ENCODE measurements at places on chromosomes 6 and 20. TPM values are rescaled to one million over a fixed set of nuclear protein-coding genes. Genes with fewer than 3 reads are reported as not detected.

GRCh38 chr20:7285918-7286556, 518.6 kb downstream of the BMP2 start:
- H3K27ac ChIP-seq, result no peak overlapping the region
- no peaks in the 10 kb centered on the region for H3K36me3 ChIP-seq
- H3K27me3 ChIP-seq, result no peaks in the 10 kb centered on the region

GRCh38 chr6:38320843-38321242, 318.9 kb downstream of the BTBD9 start:
- H3K27me3 ChIP-seq, result no peaks in the 10 kb centered on the region
- no peaks in the 10 kb centered on the region for H3K36me3 ChIP-seq
- no peaks in the 10 kb centered on the region for H3K4me1 ChIP-seq

DNA sequence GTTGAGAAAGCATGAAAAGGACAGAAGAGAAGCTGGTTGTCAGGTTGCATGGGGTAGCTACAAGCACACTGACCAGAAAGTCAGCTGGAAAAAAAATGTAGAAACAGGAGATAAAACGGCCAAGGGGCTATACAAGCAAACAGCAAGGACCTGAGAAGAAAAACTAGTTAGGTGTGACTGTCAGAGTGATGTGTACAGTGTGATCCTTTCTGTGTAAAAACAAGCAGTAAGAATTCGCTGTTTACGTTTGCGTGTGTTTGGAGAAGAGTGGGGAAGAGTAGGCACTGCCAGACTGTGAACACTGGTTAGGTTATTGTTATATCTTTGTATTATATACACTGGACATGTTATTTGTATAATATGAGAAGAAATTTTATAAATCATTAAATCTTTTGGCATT, 28.1 kb downstream of the PTPN1 start:
- no peak overlapping the region for H3K27ac ChIP-seq
- peaks cover 50% of the 10 kb centered on the region for H3K4me1 ChIP-seq
- no peaks in the 10 kb centered on the region for H3K27me3 ChIP-seq
- H3K36me3 ChIP-seq, result no peaks in the 10 kb centered on the region
- no peak overlapping the region for H3K4me3 ChIP-seq

DNA sequence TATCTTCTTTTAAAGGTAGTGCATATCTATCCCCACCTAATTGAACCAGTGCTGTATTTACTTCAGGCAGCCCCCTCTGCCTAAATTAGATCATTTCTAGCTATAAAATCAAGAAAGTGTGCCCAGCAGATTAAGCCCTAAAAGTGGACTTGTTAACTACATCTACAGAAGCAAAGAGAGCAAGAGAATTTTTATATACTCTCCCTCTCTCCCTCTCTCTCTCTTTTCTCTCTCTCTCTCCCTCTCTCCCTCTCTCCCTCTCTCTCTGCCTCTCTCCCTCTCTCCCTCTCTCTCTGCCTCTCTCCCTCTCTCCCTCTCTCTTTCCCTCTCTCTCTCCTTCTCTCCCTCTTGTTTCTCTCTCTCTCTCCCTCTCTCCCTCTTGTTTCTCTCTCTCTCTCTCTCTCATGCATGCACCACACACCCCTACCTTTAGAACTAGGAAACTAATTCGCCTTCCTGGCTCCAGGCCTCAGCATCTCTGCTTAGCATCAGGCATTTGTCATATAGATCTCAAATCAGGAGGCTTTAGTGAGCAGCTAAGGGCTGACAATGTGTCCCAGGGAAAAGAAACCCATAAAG, 71.4 kb downstream of the FOXA2 start:
- no peaks in the 10 kb centered on the region for H3K4me1 ChIP-seq
- H3K36me3 ChIP-seq, result no peaks in the 10 kb centered on the region
- H3K27ac ChIP-seq, result no peak overlapping the region

- H3K4me1 ChIP-seq, result peaks cover 4% of the 10 kb centered on the region
- H3K27me3 ChIP-seq, result no peaks in the 10 kb centered on the region
- peaks cover 54% of the 10 kb centered on the region for H3K36me3 ChIP-seq
- no peak for DNase-seq
- no peak overlapping the region for H3K27ac ChIP-seq
Observed at GRCh38 chr6:30600451-30600961, 16.5 kb downstream of the PPP1R10 start.

Gene MEI4
- not detected for total RNA-seq

Measured in suprapubic skin (tissue), 4 donors.